ENCODE measurements at places on chromosomes 12 and 14.

GRCh38 chr14:77186911-77187648 lies 5.5 kb downstream of the TMEM63C start:
- DNase-seq, result no peak

GRCh38 chr12:31914927-31915326 lies 44.3 kb upstream of the RESF1 start:
- no peak for DNase-seq

GRCh38 chr12:65593239-65593701 lies 231.0 kb upstream of the HMGA2 start:
- no peak for DNase-seq

GRCh38 chr12:57241402-57242310 lies 9.3 kb downstream of the STAC3 start:
- DNase-seq, result no peak

GRCh38 chr12:77214136-77214535 lies 148.8 kb upstream of the E2F7 start:
- DNase-seq, result no peak

GRCh38 chr12:56867216-56867615 lies 67.0 kb downstream of the SDR9C7 start:
- no peak for DNase-seq

DNA sequence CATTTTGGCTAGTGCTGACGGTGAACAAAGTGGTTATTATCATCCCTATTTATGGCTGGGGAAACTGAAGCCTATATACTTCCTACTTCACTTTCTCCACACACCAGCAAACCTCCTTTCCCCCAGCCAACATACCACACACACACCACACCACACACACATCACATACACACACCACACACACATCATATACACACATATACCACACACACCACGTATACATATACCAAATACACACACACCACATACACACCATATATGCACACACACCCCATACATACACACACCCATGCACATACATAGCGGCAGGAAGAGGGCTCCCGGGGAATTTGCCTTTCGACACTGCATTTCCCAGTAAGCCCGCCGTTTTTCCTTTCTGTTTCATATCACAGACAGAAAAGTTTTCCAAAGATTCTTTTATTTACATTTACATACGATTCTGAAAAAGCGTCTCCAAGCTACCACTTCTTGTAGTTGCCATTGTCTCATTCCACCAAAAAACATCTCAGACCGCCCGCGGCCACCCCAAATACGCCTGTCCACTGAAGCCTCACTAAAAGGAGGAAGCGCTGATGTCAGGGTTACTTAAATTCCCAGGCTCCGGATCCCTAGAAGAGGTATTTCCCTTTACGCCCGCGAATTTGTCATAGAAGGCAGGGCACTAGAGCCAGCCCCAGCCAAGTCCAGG lies 823 bp upstream of the RAB5B start:
- DNase-seq, result no peak

GRCh38 chr12:79019672-79020071 lies 155.1 kb downstream of the SYT1 start:
- no peak for DNase-seq

DNA sequence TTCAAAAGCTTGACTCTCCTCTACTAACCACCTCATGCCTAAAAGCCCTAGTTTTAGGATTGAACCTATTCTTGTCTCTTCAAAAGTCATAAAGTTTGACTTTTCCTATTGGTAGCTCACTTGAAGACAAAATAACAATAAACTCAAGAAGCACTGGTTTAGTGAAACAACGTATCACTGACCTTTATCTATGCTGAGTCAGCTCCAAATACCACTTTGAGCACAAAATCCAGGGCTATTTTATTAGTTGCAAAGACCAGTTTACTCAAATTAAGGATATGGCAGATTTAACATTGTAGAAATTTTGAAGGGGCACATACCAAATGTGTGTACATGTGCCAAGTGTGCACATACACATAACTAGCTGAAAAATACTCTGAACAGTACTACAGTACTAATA lies 45.0 kb downstream of the PIK3C2G start:
- DNase-seq, result no peak

DNA sequence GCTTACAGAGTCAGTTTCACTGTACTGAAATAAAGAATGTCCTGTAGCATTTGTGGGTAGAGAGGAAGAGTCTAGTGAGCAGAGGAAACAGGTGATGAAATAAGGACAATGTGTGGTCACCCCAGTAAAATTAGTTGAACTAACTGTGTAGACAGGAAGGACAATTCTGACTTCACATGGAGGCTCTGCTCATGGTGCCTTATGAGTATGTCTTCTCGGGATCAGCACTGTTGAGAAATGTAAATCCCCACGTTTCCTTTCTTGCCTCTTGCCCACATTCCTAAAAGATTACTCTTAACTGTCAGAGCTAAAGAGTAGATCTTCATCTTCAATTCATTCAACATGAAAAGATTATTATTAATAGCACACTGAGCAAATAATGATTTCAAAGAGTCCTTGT lies 113.2 kb upstream of the FLRT2 start:
- DNase-seq, result no peak

- DNase-seq, result no peak
Observed at GRCh38 chr12:39405580-39405979, 37.3 kb downstream of the KIF21A start.

GRCh38 chr14:29734732-29735131 lies 192.9 kb downstream of the PRKD1 start:
- DNase-seq, result no peak

DNA sequence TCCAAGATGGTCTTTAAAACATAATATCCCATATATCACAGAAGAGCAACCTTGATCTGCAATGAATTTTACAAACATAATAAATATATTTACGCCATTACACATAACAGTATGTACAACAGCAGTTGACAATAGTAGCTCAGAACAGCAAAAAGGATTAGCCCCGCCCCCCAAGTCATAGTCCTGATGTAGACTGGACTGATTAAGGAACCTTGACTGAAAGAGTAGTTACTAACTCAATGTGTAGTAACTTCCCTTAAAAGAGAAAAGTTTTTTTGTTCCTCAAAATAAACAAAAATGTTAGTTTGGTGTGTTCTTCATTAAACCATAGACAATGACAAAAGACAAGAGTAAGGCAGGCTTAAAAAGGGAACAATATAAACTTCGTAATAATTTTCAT lies 44.5 kb downstream of the GTF2A1 start:
- peak; percentile 72 for DNase-seq

- DNase-seq, result no peak
Observed at GRCh38 chr12:113907446-113908180, 58.5 kb downstream of the RBM19 start.

DNA sequence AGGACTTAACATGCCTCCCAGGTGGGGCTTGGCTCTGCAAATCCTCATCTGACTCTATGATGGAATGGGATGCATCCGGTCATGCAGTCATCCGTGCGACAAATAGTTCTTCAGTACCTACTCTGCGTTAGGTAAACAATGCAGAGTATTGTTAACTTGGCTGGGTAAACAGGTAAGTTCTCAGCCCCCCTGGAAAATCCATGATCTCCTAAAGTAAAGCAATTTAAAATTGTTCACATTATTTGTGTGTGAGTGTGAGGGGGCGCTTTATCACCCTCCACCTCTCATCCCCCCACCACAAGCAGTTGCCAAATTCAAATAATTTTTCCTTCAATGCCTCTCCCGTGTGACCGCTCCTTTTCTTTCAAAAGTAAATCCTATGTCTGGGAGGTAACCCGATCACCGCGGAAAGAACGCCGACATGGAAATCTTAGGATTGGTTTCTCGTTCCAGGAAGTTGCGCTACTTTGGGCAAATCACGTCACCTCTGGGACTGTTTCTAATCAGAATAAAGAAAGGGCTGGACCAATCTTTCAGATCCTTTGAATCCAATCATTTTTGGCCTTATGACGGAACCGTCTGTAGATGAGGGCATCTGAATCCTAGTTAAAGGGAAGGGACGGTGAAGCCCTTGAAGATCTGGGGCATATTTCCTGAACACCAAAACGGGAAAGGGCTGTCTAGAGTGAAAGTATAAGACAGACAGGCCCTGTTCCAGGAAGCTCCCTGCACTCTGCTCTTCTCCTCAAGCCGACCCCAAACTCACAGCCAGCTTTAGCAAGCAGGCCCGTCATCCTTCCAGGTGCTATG lies 44.0 kb upstream of the SINHCAF start:
- DNase-seq, result peak; percentile 68

DNA sequence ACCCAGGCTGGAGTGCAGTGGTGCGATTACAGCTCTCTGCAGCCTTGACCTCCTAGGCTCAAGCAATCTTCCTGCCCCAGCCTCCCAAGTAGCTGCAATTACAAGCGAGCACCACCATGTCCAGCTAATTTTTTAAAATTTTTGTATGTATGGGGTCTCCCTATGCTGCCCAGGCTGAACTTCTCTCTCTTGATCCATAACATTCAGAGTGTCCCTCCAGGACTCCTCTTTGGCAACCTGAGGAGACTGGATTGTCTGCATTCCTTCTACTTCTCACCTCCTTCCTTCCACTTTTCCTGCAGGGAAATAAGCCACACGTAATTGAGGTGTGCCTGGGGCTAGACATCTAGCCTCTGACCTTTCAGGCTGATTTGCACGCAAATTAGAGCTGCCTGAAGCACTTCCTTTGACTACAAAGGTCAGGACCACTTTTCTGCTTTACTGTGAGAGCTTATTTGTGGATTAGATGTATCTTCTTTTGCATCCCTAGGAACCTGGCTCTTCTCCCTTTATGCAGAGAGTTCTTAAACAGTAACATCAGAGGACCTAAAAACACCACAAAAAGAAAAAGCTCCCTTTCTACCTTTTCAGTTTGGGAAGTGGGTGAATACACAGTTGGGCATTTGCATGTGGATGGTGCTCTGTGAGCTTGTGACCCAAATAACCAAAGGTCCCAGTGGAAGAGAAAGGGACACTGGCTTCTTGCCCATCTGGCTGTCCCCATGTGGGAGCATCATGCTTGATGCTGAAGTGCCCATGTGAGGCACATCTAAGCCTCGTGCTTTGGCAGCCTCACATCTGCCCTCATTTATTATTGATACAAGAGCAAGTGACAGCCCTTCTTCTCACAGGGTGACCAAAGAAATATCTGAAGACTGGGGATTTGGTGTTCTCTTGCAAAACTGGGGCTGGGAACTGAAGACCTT lies 33.5 kb downstream of the PYGL start:
- DNase-seq, result no peak

- DNase-seq, result no peak
Observed at GRCh38 chr12:32158525-32158924, 51.9 kb downstream of the BICD1 start.

DNA sequence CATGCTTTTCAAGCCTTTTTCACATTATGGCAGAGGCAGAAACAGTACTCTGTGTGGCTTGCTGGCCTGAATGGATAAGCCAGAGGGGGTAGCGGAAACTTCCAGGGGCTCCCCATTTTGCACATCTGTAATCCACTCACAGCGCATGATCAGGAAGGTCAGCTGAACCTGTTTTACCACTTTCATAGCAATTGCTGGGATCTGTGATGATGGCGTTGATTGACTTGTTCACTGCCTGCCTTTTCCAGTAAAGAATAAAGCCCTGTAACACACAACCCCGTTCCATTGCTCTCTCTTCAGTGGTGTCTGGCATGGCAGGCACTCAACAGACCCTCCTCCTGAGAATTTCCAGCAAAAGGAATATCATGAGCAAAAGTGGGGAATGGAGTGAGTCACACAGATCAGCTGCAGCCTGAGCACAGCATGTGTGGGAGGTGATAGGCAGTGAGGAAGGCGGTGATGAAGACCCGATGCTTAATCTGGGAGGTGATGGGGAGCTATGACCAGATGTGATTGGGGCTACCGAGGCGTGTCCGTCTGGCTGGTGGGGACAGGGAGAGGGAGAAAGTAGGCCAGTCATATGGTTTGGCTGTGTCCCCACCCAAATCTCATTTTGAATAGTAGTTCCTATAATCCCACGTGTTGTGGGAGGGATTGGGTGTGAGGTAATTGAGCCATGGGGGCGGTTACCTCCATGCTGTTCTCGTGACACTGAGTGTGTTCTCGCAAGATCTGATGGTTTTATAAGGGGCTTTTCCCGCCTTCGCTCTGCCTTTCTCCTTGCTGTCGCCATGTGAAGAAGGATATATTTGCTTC lies 44.7 kb upstream of the CHST11 start:
- DNase-seq, result no peak

DNA sequence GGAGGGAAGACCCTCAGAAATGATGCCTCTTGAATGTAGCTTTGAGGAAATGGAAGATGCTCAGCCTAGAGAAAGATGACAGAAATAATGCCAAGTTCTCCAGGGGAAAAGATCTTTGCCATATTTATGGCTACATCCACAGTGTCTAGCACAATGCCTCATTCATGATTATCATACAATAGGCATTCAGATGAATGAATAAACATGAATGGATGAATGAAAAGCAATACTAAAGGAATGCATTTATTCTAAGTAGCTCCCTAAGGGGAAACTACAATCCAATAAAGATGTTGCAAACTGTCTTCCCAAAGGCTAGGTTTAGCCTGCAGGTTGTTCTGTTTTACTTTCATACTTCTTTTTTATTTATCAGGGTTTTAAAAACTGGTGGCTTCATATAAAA lies 12.0 kb downstream of the TMTC1 start:
- DNase-seq, result no peak

DNA sequence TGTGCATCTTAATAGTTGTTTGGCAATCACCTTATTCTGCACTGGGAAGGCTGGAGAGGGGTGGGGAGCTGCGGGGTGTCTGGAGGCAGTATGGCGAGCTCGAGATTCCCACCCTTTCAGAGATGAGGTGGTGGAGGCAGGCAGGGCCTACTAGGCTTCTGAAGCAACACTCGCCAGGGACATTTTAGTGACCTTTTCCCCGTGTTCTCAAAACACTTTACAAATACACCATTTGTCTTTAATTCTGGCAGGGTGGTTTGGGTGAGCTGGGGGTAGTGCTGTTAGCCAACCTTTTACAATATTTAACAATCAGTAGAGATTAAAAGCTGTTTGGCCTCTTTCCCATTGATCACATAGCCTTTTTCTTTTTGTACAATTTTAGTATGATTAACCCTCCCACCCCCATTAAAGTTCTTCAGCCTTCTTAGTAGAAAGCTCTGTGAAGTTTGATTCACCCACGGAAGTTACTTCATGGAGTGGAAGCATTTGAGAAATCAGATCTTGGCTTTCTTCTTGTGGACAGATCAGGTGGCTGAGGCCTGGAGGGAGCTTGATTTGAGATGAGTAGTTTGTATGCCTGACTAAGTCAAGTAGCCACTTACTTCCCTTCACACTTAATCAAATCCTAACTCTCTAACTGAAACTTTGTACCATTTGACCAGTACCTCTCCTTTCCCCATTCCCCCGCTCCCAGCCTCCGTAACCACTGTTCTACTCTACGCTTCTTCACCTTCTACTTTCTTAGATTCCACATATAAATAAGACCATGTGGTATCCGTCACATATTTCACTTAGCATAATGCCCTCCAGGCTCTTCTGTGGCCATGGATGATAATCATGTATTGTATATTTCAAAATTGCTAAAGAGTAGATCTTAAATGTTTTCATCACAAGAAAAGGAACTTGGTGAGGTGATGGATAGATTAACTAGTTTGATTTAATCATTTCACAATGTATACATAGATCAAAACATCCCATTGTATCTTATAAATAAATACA lies 41.0 kb downstream of the TRAF3 start:
- no peak for DNase-seq

GRCh38 chr12:22682663-22683062 lies 57.7 kb downstream of the ETNK1 start:
- no peak for DNase-seq
